Endothelial cell (in vitro differentiated cells): ENCODE measurements at places on chromosomes 4 and X. TPM values are rescaled to one million over a fixed set of nuclear protein-coding genes. Genes with fewer than 3 reads are reported as not detected.
A peak's percentile ranks its signal among the peaks of the same experiment; 100 is the strongest.

DNA sequence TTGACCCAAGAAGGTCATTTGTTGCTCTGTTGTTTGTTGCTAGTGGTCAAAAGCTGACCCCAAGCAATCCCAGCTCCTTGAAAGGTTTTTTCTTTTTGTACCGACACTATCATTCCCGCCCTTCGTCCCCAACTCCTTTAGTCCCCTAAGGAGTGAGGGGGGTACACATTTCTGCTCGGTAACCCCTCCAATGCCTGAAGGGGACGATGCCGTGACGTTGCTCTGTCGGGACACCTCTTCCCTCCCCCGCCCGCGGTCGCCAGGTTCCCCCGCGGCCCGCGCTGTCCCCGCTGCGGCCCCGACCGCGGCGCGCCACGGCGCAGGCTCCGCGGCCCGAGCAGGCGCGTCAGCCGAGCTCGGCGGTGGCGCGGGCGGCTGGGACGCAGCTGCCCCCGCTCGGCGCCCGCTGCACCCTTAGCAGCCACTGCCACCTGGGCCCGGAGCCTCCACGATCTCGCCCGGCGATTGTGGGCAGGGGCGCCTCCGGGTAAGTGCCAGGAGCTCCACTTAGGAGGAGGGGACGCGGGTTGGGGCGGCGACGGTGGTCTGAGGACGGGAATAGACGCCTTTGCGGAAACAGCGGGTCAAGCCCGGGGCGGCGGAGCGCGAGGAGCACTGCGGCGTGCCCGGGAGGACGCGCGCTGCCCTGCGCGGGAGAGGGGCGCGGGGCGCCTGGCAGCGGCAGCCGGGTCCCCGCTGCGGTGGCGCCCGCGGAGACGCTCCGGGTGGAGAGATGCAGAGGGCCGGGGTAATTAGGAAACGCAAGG lies at the start of gene GLRB:
Gene GLRB, plus strand, starts transcription at position 340 of the 767 bp plus-strand sequence. CDS start 1,875 bp downstream, outside the sequence.
- peak; percentile 44 for DNase-seq

Gene SERTM2
- 0.92 TPM for total RNA-seq

- DNase-seq = no peak
These were observed 366.0 kb downstream of the BCOR start for GRCh38 chrX:39731735-39732134.

DNA sequence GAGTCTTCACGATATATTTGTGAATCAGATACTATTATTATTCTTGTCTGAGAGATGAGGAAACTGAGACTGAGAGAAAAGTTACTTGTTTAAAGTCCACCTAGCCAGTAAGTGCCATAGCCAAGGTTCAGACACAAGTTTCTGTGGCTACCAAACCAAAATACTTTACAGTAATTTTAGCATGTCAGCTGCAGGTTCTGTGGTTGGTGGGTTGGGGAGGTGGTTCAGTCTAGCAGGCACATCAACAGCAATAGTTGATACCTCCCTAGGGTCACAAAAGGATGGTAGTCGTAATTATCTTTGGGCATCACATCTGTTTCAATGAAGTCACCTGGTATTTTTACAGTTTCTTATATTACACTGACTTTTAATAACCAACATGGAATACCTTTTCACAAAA lies 35.6 kb upstream of the EDA2R start:
- DNase-seq = no peak

DNA sequence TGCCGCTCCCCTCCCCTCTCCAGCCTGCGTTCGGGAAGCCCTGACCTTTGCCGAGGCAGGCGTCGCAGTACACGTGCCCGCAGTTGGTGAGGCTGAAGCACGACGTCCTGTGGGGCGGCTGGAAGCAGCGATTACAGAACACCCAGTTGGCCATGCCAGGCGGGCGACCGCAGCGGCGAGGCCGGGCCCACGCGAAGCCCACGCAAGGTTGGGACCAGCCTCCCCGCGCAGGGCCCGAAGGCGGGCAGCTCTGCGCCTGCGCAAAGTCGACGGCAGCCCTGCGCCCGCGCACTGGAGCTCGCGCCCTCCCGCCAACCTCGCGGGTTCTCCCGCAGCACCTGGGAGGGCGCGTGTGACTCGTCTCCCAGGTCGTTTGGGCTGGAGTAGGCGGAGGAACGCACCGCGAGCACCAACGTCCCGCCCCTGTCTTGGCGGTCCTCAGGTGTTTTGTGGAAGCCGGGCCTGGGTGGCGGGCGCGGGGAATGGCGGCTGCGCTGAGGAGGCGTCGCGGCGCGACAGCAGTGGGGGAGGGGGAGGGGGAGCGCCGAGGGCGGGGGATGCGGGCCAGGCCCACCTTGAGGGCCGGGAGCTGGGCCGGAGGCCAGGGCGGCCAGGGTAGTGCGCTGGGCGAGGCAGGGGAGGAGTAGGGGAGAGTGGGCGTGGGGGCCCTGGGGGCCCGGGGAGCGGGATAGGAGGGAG lies at the start of gene RNF212:
Gene RNF212, minus strand, starts transcription at position 254 of the 699 bp plus-strand sequence. Its CDS starts 100 bp downstream, at position 154.
- peak; percentile 32 for DNase-seq

Gene PRIMPOL
- 12.3 TPM for total RNA-seq

GRCh38 chr4:134533068-134533467 lies 331.5 kb upstream of the PABPC4L start:
- no peak for DNase-seq

- no peak for DNase-seq
These were observed 2.7 kb downstream of the SHOX start for GRCh38 chrX:633043-633984.

GRCh38 chrX:63585936-63586335 lies 199.1 kb downstream of the ARHGEF9 start:
- DNase-seq = no peak

DNA sequence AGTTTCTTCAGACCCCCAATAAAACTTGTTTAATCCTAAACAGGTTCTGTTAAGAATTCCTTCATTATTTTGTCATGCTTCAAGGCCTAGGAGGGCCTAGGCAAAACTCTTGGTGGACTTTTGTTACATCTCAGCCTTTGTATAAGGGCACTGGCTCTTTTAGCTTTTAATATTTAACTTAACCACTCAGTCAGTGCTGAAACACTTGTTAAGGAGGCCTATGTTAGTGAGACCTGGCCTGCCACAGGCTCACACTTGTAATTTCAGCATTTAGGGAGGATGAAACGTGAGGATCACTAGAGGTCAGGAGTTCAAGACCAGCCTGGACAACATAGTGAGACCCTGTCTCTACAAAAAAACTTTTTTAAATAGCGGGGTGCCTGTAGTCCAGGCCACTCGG lies 32.7 kb upstream of the PGK1 start:
- DNase-seq = no peak

Gene RAB40AL
- 0.62 TPM for total RNA-seq

Gene ERCC6L
- 1.7 TPM for total RNA-seq

GRCh38 chrX:30304866-30305265 lies 4.3 kb downstream of the NR0B1 start:
- no peak for DNase-seq

Gene WNK3
- total RNA-seq = 12.5 TPM

Gene HEPH
- total RNA-seq = 106 TPM

GRCh38 chrX:40845331-40845911 lies 110.1 kb upstream of the MED14 start:
- no peak for DNase-seq

DNA sequence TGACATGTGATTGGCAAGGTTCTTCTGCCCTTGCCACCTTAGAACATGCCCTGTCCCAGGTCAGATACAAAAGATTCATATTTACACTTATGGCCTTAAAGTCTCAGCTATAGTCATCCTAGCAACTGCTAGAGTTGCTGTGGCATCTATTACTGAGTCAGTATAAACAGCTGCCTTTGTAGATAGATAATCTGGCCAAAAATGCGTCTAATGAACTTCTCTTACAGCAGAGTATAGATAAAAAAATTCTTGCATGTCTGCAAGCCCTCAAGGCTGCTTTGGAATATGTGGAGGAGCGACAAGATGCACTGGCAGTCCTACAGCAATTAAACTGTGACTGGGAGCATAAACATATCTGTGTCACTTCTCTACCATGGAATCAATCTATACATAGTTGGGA lies 1209.7 kb upstream of the PABPC4L start:
- no peak for DNase-seq

DNA sequence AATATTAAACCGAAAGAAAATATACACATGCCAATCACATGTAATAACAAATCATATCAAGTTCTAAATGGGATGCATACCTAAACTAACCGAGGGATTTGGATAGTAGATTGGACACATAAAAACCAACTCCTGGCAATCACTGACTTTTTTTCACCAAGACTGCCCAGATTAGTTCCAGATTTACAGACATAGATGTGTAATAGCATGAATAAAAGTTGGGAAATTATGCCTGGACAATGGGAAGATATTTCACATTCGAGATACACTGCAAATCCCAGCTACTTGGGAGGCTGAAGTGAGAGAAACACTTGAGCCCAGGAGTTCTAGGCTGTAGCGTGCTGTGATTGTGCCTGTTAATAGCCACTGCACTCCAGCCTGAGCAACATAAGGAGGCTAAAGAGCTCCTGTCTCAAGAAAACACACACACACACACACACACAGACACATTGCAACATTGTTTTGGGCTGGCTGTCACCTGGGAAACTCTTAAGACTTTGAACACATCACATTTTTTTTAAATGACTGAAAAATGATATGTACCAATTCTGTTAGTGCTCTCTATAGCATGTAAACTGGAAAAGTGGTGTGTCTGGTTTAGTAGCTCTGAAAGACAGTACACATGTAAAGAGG lies 5.7 kb downstream of the RAB40A start:
- no peak for DNase-seq

DNA sequence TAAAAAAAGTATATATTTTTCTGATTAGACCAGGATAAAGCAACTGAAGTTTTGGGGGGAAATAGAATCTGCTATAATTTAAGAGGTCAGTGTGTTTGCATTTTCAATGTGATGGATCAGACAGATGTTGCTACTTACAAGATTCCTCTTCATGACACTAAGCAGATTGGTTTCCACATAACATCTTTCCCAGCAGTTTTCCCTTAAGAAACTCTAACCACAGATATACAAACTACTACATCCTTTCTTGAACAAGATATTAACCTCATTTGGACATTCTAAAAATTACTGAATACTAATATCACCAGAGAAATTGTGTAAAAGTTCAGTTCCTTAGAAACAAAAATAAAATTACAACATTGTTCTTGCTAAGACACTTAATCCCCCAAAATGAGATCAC lies 106.7 kb upstream of the GUCY1A1 start:
- DNase-seq = no peak

DNA sequence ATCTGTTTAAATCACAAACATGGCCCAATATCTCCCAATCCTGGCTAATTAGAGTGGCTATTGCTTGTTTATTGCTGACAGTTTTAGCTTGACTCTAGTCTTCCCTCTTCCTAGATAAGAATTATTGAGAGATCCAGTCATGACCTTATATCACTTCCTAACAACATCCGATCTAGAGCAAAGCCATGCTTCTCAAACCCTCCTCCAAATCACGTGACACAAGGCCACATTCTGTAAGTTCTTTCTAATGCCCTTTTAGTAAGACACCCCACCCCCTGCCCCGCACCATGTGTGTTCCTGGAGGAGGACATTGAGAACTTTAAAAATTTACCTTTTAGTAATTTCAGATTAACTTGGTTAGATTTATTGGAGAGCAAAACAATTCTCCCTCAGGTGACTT lies 40.6 kb upstream of the RASSF6 start:
- DNase-seq = no peak

DNA sequence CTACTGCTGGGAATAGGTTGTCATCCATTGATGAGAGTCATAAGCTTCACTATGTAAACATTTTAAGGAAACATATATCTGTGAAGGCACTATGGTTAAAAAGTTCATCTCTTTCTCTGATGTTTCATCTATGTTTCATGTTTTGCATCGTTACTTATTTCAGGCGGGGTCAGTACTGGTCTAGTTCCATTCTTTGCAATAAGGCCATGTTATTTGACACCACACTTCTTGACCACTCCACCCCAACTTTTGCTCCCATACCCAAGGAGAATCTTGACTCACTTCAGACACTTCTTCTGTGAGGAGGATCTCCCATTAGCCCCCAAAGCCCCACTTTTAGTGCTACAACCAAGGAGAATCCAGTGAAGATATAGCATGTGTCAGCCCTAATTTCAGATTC lies 119.4 kb downstream of the GRIA3 start:
- DNase-seq = no peak

DNA sequence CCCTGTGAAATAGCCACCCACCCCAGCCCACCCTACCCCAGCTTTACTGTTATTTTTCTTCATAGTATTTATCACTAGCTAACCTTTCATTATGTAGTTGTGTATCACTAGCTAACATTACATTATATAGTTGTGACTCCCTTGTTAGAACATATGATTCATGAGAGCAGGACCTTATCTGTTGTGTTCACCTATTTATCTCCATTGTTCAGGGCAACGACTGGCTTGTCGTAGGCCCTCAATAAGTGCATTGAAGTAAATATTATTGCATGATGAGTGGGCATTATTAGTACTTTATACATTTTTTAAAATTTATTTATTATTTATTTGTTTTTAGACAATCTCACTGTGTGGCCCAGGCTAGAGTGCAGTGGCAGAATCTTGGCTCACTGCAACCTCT lies 4.2 kb downstream of the SMARCAD1 start:
- no peak for DNase-seq

GRCh38 chr4:144648042-144648441 lies 2.1 kb downstream of the HHIP start:
- no peak for DNase-seq

DNA sequence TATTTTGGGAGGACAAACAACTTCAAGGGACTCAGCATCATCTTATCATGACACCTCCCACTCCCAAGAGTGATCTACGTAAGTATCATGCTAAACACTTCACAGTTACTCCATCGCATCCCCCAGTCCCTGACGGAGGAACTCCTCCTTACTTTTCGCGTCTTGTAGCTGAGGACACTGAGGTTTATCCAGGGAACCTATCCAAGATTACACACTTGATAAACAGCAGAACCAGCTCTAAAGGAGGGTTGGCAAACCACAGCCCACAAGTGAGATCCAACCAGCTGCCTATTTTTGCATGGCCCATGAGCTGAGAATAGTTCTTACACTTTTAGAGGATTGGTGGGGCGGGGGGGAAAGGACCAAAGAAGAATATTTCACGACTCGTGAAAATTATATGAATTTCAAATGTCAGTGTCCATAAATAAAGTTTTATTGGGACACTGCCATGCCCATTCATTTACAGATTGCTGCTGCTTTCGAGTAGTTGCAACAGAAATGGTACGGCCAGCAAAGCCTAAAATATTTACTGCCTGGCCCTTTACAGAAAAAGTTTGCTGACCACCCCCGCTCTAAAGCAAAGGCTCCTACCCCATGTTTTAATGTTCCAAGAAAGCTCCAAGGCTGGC lies 47.8 kb downstream of the SEPSECS start:
- no peak for DNase-seq

Gene CCKAR
- total RNA-seq = not detected

DNA sequence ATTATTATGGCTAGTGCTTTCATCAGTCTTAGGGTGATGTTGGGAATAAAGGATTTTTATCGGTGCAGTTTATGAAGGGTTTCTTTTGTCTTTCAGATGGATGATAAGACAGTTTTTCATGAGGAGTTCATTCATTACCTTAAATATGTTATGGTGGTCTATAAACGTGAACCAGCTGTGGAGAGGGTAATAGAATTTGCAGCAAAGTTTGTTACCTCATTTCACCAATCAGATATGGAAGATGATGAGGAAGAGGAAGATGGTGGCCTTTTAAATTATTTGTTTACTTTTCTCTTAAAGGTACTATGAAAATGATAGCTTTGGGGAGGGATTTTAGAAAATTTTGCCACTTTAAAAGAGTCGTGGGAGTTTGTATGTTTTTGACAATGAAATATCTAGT lies 1.3 kb downstream of the NCAPG start:
- no peak for DNase-seq

GRCh38 chrX:136967966-136968365 lies 65.8 kb downstream of the GPR101 start:
- no peak for DNase-seq

GRCh38 chrX:46739736-46740135 lies 19.2 kb downstream of the SLC9A7 start:
- DNase-seq = no peak
